ENCODE measurements at places on chromosomes 6 and 20.

DNA sequence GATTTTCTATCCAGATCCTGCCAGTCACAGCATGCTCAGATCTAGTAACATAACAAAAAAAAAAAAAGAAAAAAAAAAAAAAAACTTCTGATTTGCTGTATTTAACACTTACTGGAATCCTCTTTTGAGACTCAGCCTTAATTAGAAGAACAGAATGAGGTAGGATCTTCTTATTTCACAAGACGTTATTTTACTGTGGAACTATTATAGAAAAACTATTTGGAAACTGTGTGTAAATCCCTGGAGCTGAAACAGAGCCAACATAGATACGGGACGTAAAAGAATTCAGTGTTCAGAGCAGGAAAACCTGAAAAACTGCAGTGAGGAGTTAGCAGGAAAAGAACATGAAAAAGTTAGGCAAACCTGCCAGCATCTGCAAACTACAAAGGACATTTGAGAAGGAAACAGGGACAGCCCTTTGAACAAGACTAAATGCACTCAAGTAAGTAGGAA, 3.4 kb upstream of the ZNF217 start:
- DNase-seq, result no peak

- DNase-seq, result no peak
These were observed 8.3 kb downstream of the NHSL1 start for GRCh38 chr6:138491017-138491416.

GRCh38 chr6:29925727-29926412, 16.5 kb upstream of the HLA-A start:
- peak; percentile 41 for DNase-seq

GRCh38 chr6:107845777-107846176, 21.7 kb upstream of the SCML4 start:
- DNase-seq, result no peak

DNA sequence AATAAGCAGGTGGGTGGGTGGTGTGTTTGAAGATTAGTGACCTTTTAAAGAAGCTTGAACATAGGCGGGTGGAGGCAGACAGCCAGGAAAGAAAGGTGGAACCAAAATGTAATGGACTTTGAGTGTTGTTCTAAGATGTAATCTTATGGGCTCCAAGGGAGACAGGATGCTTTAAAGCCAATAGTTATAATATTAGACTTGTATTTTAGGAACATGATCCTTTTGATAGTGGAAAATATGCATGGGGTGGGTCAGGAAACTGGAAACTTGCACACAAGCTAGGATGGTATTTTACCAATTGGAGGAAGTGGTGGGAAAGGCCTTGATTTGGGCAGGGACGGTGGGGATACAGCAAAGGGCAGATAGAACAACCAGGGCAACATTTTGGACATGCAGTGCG, 151.8 kb upstream of the PDE7B start:
- no peak for DNase-seq

DNA sequence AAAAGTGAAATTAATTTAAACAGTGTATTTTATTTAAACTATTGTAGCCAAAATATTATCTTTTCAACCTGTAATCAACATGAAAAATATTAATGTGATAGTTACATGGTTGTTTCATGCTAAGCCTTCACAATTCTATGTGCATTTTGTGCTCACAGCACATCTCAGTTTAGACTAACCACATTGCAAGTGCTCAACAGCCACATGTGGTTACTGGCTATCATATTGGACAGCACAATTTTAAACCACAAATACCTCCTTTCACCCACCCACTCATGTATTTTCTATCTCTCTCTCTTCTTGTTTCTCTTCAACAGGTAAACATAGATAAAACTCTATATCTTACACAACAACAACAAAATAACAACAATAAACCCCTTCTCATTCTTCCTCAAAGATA, 12.5 kb upstream of the HS3ST5 start:
- DNase-seq, result no peak

DNA sequence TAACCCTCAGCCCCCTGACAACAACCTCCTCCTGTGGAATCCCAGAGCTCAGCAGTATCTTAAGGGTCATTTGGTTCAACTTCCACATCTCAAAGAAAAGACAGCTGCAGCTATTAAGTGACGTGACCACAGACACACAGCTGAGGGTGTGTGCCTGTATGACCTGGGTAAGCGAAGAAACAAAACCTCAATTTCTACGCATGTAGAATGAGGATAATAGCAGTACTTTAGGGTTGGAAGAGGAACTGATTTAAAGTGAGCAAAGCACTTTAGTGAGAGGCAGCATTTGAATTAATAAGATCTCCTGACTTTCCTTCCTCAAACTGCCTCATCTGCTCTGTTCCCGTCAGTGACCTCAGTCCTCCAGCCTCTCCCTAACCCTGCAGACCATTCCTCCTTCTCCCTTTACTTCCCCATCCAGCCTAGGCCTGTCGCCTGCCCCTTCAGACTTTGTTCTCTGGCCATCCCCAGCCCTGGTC, 6.8 kb upstream of the ARMC2 start:
- no peak for DNase-seq

DNA sequence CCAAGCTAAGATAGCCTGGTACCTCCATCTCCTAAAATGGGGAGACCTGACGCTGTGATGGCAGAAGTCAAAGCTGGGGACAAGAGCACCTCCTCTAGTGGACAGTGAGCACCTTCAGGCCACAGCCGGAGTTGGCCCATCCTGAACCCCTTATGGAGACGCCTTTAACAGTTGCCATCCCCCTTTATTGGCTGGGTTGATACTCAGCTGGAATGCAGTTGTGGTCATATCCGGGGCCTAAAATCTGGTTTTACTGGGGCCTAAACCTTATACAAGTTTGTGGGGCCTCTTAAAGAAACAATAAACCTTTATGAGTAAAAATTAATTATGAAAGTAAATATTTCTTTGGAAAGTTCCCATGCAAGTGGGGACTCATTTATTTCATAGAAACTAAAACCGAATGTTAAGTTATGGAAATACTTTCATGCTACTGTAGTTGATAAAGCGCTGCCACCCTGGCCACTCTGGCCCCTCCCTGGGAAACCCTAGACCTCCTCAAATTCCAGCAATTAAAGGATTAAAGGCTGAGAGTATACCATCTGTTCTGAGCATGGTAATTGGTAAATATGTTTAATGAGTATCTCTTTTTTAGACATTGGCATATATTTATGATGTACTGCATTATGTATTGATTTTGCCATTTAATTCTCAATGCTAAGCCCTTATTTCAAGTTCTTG, 95.1 kb upstream of the SASH1 start:
- DNase-seq, result no peak

- DNase-seq, result no peak
These were observed 14.7 kb downstream of the HIVEP1 start for GRCh38 chr6:12026833-12027232.

- no peak for DNase-seq
These were observed 114.4 kb downstream of the CEBPB start for GRCh38 chr20:50304923-50305635.
